ENCODE measurements at places on chromosomes 13 and 19. TPM values are rescaled to one million over a fixed set of nuclear protein-coding genes. Genes with fewer than 3 reads are reported as not detected.

Gene FPR2
- not detected for total RNA-seq

Gene FAM32A
- total RNA-seq: 53.3 TPM

Gene BRME1
- 3.6 TPM for total RNA-seq

Gene LILRA6
- 0.58 TPM for total RNA-seq

DNA sequence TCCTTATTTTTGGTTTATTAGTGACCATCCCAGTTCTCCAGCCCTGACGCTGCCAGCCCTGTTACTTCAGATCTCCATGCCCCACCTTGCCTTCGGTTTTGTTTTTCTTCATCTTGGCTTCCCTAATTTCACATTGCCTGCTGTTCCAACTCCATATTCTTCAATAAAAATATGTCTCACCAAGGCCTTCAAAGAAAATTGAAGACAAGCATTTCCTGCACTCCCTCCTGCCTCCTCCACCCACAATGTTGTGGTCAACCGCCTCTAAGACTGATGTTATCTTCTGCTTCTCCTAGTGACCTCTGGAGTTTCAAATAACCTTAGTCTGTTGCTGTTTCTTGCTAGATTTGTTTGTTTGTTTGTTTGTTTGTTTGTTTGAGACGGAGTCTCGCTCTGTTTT, 14.6 kb downstream of the PLD3 start:
- DNase-seq: no peak

GRCh38 chr13:37944869-37945442, 75.4 kb upstream of the TRPC4 start:
- no peak for DNase-seq

- DNase-seq: no peak
These were observed 6.9 kb upstream of the LTBP4 start for GRCh38 chr19:40594255-40594654.

DNA sequence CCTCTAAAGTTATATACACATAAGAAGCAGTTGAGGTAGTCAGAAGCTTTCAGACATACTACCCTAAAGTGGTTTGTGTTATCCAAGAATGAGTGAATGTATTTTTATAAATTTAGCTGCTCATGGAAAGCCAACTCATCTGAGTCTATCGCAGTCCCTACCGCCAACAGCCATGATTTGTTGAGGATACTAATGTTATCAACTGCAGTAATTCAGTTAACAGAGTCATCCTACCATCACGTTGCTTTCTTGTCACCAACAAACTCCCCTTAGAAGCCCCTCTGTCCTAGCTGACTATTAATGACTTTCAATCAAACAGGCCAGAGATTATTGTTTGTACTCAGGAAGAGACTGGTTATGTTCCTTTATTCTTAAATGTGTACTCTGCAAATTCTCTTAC, 169.9 kb downstream of the DCT start:
- DNase-seq: no peak

GRCh38 chr19:11191273-11191755, 6.0 kb downstream of the KANK2 start:
- DNase-seq: no peak

- no peak for DNase-seq
These were observed 15.0 kb downstream of the HAS1 start for GRCh38 chr19:51708811-51709210.

GRCh38 chr19:46714444-46715106, 2.3 kb downstream of the PRKD2 start:
- peak; percentile 67 for DNase-seq

- peak; percentile 32 for DNase-seq
These were observed 659 bp downstream of the GNA11 start for GRCh38 chr19:3094601-3095440.

DNA sequence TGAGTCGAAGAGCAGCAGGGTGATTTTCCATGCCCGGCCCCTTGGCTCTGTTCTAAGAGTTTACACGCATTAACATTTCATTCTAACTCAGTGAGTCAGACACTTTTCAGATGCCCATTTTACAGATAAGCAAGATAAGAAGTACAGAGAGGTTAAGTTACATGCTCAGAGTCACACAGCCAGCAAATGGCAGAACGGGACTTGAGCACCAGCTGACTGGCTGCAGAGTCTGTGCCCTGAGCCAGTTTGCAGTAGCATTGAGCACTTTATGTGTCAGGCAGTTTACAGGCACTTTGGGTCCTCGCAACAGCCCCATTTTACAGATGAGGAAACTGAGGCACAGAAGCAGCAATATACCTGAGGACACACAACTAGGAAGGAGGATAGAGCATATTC, 19.0 kb downstream of the CCDC8 start:
- DNase-seq: no peak

Measured in T-cell (primary cell).